ENCODE measurements at places on chromosomes 5 and 9.

- DNase-seq = no peak
These were observed 142.4 kb downstream of the C9orf152 start for GRCh38 chr9:110065532-110065931.

DNA sequence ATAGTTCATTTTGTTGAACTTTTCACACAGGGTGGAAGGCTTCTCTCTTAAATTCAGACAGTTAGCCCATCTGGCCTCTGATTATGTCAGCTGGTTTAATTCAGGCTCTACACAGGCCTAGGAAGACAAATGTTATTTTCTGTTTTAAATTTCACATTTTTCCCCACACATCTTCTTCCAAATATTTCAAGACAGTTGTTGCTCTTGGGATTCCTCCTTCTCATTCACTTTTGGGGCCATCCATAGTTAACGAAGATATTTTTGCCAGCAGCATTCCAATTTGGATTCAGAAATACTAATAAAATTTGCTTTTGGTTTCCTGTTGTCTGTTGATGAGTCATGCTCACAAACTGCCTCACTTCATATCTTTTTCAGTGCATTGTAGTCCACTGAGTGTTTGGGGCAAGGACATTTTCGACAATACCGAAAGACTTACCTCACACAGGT, 475.4 kb downstream of the DMAC1 start:
- DNase-seq = no peak

GRCh38 chr9:38417003-38417945, 7.0 kb downstream of the IGFBPL1 start:
- DNase-seq = no peak

DNA sequence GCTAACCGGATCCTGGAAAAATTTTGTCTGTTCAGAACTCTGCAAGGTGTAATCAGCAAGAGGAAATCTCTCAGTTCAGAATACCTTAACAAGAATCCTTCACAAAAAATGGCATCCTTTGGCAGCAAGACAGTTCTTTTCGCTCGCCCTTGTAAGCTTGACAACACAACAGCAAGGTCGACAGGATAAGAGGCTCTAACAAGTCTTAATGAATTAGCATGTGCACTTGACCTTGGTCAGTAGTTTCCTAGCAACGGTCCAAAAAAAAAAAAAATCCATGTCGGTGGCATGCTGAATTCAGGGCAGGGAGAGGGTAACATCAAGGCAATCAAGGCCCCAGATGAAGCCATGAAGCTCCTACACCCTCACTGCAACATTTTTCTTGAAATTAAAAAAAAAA, 172.8 kb downstream of the APBA1 start:
- no peak for DNase-seq

DNA sequence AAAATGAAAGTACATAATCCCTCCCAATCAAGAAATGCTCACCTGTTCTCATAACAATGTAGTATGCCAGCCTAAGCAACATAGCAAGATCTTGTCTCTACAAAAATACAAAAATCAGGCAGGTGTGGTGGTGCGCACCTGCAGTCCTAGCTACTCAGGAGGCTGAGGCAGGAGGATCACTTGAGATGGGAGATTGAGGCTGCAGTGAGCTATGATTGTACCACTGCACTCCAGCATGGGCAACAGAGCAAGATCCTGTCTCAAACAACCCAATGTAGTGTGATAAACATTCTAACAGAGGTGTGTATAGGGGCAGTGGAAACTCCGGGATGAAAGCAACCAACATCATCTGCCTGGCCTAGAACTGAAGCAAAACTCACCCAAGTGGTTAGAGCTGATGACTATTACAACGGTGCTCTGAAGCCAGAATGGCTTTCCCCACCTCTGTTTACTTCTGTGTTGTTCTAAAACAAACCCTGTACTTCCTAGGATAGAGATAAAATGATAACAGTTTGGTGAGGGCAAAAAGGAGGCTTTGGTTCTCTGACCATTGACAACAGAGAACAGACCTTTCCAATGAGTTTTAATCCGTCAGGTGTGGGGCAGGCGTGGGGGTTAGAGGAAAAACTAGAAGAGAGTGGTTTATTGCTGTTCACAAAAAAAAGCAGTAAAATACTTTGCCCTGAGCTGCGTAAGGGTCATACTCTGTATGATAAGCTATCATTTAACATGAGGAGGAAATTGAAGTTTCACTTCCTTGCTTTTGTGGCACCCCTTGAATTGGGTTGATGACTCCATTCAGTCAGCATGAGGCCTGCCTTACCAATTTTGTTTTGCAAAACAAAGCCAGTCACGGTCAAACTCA, 18.9 kb downstream of the WNT8A start:
- DNase-seq = no peak

GRCh38 chr5:9831823-9832222, 201.7 kb upstream of the TAS2R1 start:
- no peak for DNase-seq

GRCh38 chr5:73032635-73033034, 76.8 kb downstream of the FCHO2 start:
- DNase-seq = no peak

GRCh38 chr9:31790720-31791119, 593.7 kb upstream of the ACO1 start:
- no peak for DNase-seq

- DNase-seq = no peak
These were observed 15.7 kb upstream of the ERBIN start for GRCh38 chr5:65910711-65911110.
